MCF 10A (cell line): ENCODE measurements at places on chromosomes 5 and 9.

- peak; percentile 54 for DNase-seq
These were observed 34.0 kb downstream of the TNFSF15 start for GRCh38 chr9:114771889-114772288.

DNA sequence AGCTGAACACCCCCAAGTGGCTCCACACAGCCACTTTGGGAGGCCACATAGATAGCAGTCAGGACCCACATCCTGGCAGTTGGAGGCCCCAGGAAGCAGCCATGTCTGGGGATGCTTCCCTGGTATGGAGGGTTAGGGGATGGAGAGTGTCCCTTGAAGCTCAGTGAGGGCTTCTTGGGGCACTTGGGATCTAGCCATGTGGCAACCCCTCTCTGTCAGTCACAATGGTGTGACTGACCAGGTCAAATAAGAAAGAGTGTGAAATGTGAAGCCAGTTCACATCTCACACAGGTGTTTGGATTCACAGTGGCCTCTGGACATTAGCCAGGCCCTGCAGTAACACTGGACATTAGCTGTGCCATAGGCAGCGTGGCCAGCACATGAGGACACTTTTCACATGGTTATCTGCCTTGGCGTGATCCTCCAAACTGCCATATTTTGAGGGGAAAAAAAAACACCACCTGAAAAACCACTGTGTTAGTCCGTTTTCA, 53.9 kb upstream of the IL17B start:
- no peak for DNase-seq

DNA sequence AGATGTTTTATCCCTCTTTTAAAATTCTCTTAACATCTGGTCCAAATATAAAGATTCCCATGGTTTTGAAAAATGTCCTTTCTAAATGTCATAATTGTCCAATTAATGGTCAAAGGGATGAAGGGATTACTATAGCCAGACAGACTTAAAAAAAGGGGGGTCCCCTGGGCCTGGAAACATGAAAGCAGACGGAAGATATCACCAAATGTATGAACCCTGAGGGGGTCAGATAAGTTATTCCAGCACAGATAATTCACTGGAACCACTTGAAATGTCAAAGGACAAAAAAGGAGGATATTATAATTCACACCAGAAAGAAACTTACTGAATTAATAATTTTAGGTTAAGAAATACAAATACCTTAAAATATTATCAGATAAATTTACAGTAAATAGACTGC, 155.8 kb downstream of the SEMA5A start:
- no peak for DNase-seq

DNA sequence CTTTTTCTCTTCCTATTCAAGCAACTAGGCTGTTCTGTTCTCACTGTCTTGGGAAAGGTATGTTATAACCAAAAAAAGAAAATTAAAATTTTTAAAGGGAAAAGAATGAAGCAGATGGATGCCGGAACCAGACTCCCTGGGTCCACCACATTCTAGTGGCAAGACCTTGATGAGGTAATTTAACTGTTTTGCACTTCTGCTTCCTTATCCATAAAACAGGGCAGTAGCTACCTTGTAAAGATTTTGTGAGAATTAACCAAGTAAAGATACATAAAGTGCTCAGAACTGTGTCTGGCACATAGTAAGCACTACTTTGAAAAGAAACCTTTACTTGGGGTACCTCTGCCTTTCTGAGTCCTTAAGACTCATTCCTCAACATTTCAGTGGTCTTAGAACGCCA, 17.0 kb downstream of the EPB41L4B start:
- no peak for DNase-seq
